ENCODE measurements at places on chromosomes 13 and 19.

DNA sequence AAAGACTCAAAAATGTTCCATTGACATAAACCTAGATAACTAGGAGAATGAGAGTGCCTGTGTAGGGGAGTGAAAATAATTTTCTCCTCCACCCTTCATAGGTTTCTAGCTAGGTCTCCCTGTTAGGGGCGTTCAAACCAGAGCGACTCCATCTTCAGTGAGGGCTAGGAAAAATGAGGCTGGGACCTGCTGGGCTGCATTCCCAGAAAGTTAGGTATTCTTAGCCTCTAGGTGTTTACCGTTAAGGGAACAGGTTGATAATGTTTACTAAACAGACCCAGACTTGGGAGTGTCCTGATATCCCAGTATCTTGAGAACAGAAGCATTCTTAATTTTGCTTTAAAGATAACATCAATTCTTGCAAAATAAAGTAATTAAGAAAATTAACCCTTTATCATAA, 20.1 kb downstream of the PABPC3 start:
- no peak for DNase-seq

DNA sequence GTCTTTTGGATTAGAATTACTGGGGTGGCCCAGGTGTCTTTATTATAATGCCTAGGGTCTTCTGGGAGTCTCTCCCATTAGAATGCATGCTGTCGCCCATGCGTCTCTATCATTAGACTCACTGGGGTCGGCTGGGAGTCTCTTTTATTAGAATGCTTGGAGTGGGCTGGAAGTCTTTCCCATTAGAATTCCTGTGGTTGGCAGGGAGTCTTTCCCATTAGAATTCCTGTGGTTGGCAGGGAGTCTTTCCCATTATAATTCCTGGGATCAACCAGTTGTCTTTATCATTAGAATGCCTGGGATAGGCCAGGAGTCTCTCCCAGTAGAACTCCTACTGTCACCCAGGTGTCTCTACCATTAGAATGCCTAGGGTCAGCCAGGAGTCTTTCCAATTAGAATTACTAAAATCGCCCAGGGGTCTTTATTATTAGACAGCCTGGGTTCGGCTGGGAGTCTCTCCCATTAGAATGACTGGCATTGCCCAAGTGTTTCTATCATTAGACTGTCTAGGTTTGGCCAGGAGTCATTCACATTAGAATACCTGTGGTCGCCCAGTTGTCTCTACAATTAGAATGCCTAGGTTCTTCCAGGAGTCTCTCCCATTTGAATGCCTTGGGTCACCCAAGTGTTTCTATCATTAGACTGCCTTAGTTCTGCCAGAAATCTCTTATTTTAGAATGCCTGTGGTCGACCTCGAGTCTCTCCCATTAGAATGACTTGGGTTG, 1558.5 kb downstream of the UQCRFS1 start:
- no peak for DNase-seq

DNA sequence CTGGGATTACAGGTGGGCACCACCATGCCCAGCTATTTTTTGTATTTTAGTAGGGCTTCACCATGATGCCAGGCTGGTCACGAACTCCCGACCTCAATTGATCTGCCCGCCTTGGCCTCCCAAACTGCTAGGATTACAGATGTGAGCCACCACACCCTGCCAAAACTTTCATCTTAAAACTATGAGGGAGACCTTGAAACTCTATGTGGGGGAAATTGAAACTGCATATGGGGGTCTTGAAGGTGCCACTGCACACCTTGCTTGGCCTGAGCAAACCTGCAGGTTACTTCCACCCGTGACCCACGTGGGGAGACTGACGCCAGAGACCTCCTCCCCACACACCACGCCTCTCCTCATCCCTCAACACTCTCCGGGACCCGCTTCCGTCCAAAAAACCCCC, 15.6 kb downstream of the CILP2 start:
- no peak for DNase-seq

DNA sequence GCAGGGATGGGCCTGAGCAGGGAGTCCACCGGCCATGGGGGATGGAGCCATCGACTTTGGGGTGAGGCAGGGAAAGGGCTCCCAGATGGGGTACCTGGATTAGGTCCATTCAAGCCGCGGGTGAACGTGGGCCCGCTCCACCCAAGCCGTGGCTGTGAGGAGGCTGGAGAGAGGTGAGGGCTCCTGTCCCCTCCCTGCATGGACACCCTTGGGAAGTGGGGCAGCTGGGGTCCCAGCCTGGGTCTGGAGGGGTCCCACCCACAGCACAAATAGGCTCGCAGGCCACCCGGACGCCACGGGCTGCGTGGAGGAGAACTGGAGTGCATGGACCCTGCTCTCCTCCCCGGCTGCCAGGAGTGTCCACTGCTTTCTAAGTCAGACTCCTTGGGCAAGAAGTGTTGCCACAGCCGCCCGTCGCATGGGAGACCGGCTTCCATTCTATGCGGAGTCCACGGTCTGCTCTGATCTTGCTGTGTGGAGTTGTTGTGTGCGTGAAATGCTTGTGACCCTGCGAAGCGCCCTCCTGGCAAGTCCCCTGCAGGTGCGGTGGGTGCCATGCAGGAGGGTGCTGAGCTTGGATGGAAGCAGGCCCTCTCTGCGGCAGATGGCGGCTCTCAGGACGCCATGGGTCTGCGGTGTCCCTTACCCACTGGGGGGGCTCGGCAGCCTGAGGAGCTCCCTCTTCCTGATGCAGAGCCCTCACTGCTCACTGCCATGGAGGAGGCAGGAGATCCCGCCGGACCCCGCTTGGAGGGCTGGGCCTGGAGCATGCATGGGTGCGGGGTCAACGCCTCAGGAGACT, 2.0 kb downstream of the DAZAP1 start:
- DNase-seq: no peak

DNA sequence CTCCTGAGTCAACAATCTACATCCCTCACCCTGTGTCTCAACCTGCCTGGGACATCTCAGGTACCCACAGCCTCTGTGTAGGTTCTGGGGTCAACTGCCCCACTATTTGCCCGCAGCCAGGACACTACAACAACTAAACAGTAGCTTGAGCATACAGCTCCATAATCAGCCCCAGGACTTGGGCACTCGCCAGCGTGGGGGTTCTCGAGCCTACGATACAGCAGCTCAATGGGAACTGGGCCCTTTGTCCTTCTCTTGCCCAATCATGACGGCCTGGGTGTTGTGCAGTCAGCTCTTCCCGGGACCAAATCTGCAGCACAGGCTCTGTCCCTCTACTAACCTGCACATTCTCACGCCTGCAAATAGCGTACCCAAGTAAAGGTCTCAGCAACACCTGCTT, 1.3 kb downstream of the ZNF180 start:
- no peak for DNase-seq

DNA sequence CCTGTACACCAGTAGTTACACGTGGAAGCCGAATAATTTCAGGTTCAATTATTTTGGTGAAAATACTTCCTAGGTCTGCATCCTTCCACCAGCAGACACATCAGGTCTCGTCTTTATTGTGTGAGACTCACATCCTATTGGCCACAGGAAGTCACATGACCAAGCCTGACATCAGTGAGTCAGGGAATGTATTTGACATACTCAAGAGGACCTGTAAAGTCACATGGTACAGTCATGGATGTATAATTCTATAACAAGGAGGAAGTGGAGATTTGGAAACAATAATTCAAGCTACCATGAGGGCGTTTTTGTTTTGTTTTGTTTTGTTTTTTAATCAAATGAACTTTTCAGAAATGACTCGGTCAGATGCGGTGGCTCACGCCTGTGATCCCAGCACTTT, 9.3 kb upstream of the HIF3A start:
- DNase-seq: no peak

GRCh38 chr19:50198431-50199258, 4.8 kb upstream of the MYH14 start:
- DNase-seq: no peak

- DNase-seq: no peak
Observed at GRCh38 chr19:41904118-41904870, 21.3 kb downstream of the ARHGEF1 start.

- no peak for DNase-seq
Observed at GRCh38 chr13:36919833-36920615, at the start of gene SMAD9. Gene SMAD9 (minus strand): TSS chr13:36920238. CDS start chr13:36879689, 40,549 bp downstream.

DNA sequence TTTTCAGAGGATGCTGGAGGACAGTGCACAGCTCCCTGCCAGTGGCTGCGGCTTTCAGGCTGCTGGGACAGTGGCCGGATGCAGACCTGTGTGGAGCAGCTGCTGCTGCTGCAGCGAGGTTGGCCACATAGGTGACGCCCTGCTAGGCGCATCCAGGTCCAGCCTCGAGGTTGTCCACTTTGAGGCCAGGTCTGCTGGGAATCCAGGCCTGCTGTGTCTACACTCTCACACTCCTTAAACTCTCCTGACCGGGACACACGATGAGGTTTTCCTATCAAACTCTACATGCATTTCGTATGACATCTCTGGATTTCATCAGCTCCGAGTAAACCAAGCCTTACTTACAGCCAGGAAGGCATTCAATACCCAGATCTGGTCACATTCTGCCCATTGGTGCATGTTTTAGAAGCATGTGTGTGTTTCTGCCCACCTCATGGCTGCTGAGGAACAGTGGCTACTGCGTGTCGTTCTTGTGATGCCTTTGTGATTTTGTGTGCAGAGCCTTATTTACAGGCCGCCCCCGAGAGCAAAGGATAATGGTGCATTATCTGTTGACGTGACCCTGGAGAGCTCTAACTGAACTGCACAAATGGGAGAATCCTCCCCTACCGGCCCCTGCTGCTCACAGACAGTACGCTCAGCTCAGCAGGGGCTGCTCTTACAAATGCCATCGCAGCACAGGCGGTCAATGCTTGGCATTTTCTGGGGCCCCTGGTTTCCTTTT, 12.3 kb upstream of the MCF2L start:
- DNase-seq: no peak

- no peak for DNase-seq
Observed at GRCh38 chr13:54633456-54633855, 1604.8 kb downstream of the OLFM4 start.

- no peak for DNase-seq
Observed at GRCh38 chr19:55459950-55460657, 1.3 kb downstream of the ISOC2 start.

DNA sequence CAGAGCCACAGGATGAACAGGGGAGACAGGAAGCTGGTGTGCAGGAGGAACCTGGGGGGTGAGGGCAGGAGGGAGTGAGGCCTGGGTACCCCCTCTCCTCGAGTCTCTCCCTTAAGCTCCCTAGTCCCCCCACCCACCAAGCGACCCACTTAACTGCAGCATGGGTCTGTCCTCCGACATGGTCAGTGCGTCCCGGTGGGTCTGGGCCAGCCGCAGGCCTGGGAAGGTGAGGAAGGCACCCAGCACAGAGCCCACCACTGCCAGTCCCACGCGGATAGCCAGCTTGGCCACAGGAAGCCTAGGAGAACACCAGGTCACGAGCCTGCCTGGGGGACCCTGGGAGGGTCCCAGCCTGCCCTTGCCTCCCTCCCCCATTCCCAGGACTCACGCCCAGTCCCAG, 16.9 kb downstream of the TMEM161A start:
- no peak for DNase-seq

DNA sequence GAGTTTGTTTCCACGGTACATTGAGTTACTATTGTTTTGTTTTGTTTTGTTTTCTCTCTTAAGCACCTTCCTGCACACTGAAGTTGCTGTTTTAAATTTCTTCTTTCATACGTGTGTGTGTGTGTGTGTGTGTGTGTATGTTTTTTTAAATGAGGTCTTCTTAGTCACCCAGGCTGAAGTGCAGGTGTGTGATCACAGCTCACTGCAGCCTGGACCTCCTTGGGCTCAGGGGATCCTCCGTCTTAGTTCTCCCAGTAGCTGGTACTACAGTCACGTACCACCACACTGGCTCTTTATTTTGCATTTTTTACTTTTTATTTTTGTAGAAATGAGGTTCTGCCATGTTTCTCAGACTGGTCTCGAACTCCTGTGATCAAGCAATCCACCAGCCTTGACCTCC, 20.8 kb upstream of the ZNF429 start:
- DNase-seq: no peak

- no peak for DNase-seq
Observed at GRCh38 chr19:57262044-57262443, 18.2 kb upstream of the ZNF460 start.

DNA sequence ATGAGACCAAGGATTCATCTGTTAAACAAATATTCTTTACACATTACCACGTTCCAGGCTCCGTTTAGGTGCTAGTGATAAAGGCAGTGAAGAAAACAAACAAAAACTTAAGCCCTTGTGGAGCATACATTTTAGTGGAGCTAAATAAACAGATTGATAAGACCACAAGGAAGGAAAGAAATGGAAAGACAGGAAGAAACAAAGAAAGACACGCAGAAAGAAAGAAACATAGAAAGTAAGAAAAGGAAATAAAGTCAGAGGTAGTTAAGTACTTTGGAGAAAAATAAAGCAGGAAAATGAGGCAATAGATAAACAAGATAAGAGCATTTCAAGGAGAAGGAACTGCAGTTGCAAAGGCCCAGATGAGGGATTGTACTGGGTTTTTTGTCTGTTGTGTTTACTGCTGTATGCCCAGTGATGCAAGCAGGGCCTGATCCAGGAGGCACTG, 998 bp downstream of the NFKBIB start:
- DNase-seq: no peak

GRCh38 chr13:34435338-34435737, 506.7 kb upstream of the NBEA start:
- DNase-seq: no peak

DNA sequence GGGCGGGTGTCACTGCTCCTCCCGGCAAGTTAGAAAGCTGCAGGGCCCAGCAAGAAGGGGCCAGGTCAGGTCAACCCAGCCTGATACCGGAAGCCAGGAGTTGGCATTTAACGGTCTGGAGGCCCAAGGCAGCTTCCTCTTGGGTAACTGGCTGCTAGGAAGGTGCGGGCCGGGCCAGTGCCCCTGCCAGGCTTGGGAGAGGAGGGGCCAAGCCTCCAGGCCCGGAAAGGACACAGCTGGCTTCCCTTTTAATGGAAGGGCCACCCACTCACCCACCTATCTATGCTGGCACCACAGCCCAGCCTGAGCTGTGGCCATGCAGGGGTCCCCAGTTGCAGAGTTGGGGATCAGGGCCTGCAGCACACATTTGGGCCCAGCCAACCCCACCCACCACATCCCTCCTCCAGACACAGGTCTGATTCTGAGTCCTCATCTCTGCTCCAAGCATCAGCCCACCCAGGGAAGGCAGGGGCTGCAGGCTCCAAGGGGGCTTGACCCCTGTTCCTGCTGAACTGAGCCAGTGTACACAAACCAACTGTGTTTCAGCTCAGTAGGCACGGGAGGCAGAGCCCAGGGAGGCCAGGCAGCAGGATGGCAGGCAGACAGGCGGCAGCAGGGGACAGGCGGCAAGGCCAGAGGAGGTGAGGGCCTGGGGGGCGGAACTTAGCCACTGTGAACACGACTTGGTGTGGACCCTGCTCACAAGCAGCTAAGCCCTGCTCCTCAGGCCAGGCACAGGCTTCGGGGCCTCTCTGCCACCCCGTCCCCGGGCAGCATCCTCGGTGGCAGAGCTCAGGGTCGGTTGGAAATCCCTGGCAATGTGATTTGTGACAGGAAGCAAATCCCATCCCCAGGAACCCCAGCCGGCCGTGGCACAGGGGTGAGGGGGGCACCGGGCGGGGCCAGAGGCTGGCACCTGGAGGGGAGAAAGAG, 40.8 kb downstream of the ZSWIM4 start:
- no peak for DNase-seq

GRCh38 chr13:48201044-48201443, 32.0 kb upstream of the ITM2B start:
- DNase-seq: no peak

Data from activated CD4-positive, alpha-beta T cell treated with anti-CD3 and anti-CD28 coated beads, Interleukin-2, amount 10 ng/mL, durations not matched to agents 7 days and 5 days (primary cell).